ENCODE measurements at places on chromosomes 13 and 19. TPM values are rescaled to one million over a fixed set of nuclear protein-coding genes. Genes with fewer than 3 reads are reported as not detected.

KIR2DL1 gene
- total RNA-seq, result not detected

DNA sequence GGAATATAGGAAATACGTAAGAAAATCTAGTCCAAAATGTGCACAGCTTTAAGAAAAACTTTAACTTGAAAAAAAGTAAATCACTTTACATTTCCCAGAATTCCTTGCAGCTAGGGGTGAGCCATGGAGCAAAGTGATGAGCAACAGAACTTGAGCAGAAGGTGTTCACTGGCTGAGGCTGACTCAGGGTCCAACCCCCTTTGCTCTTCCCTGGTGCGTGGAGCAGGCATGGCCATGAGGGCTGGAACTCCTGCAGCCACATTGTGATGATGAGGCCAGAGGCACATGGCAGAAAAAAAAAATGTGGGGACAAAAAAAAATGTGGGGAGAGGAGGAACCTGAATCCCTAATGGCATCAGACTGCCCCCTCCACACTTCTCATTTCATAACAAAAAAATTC is 9.9 kb upstream of the PLA2G4C start:
- DNase-seq, result no peak

KLF1 gene
- not detected for total RNA-seq

IGFL1 gene
- total RNA-seq, result not detected

DNA sequence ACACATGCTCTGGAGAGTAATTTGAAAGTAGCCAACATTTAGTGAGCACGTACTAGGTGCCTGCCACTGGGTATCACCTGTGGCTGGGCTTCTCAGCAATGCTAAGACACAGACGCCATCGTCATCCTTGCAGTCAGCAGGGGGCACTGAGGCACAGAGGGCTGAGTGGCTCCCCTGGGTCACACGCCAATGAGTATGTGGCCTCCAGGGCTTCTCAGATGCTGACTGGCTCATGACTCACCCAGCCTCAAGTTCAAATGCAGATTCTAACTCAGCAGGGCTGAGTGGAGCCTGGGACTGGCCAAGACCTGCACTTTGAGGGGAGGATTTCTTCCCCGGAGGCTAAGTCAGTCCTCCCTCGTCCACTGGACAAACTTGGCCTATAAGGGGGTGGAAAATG is 115.1 kb upstream of the CACNA1A start:
- DNase-seq, result no peak

LIN7B gene
- 19.8 TPM for total RNA-seq

- DNase-seq, result no peak
Observed at GRCh38 chr19:43934055-43934984, 762 bp downstream of the ZNF45 start.

ZNF714 gene
- 2.6 TPM for total RNA-seq

ACER1 gene
- total RNA-seq, result not detected

DNA sequence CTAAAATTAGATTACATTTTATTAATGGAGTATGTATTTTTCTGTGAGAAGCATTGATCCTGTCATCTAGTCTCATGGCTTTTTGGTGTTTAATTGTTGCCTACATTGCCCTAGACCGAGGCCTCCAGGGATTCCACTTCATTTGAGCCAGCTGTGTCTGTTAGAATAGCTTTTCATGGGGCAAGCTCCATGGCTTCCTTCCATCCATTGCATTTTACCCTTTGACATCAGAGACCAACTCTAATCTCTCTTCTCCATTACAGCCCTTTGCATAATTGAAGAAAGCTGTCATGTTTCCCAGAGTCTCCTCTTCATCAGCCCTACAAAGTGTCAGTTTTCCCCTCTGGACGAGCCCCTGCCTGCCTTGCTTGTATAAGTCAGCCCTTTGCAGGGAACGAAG is 70.6 kb downstream of the MTUS2 start:
- DNase-seq, result no peak

ZNF850 gene
- 5.6 TPM for total RNA-seq

DNA sequence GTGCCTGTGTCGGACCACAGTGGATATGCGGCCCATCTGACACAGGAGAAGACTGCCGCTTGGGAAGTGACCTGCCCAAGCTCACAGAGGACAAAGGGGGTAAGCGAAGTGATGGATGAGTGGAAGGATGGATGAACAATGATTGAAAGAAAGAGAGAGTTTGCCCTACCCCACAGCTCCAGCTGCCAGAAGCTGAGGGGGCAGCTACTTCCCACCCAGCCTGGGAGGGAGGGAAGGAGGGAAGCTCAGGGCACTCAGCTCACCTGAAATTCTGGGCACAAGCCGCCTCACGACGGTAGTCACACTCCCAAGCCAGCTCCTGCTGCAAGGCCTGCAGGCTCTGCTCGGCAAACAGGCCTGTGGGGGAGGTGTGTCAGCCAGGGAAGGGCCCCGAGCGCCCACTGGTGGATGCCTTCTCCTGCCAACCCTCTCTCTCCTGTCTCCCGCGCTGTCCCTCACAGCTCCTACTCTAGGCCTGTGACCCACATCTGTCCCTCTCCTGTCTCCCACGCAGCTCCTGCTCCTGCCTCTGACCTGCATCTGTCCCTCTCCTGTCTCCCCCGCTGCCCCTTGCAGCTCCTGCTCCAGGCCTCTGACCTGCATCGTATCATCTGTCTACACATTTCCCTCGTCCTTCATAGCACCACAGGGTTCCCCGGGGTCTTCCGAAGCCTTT is 12.0 kb upstream of the NUMBL start:
- peak; percentile 75 for DNase-seq

DNA sequence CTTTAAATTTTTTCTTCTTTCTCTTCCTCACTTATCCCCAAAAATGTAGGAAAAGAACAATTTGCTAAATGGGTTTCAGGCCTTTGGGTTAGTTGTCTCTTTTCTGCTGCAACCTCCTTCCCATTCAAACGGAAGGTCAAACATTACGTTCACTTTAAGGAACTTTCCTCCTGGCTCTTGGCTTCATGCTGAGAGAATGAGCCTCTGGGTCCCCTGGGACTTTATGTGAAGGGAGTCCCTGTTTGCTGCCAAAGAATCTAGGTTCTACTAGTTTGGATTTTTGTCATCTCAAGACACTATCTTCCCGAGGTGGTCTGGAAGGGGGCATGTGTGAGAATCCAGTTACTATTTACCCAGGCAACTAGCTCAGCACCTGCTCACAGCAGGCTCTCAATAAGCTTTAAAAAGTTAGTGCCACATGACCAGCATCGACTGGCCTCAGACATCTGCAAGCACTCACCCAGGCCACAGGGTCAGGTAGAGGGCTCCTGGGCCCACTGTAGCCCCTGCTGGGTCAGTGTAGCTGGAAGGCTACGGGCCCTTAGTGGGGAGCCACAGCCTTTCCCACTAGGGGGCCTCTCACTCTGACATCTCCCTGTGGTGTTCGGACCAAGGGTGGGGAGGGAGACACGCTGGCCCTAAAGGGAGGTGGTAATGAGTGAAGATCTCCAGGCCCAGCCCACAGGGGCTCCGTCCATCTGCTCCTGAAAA is 40.5 kb downstream of the FAM124A start:
- no peak for DNase-seq

PEAK3 gene
- total RNA-seq, result 0.87 TPM

DNA sequence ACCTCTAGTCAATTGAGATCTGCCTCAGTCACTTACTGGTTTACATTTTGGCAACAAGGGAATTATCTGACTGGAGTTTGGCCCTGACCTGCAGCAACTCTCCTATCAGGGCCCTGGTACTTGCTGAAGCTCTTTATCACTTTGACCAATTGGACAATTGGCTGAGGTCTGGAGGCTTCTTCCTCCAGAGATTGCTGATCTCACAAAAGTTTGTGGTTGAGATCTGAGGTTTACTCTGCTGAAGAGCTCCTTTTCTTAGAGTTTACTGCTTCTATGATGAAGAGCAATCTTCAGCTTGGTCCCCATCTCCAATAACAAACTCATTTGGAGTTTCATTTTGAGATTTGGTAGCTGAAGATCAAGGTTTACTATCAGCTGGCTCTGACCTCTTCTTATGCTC is 276.9 kb upstream of the SGCG start:
- no peak for DNase-seq

STAP2 gene
- total RNA-seq, result 4.2 TPM

NXNL1 gene
- not detected for total RNA-seq

CEACAM19 gene
- total RNA-seq, result 4.2 TPM

- no peak for DNase-seq
Observed at GRCh38 chr13:22112956-22113745, 442.3 kb downstream of the FGF9 start.

DNA sequence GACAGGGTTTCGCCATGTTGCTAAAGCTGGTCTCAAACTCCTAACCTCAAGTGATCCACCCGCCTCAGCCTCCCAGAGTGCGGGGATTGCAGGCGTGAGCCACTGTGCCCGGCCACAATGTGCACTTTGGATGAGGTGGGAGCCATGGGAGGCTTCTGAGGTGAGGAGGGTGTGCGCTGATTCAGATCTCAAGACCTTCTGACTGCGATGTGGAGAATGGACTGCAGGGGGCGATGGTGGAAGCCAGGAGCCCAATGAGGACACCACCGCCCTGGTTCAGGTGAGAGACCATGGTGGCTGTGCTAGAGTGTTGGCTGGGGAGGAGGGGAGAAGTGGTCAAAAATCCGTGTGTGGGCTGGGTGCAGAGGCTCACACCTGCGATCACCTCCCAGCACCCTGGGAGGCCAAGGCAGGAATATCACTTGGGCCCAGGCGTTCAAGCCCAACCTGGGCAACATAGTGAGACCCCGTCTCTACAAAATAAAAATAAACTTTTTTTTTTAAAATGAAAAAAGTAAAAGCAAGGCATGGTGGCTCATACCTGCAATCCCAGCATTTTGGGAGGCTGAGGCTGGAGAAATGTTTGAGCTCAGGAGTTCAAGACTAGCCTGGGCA is 5.6 kb downstream of the INAFM1 start:
- no peak for DNase-seq

GRCh38 chr19:5089283-5089682 is 120.4 kb downstream of the KDM4B start:
- DNase-seq, result no peak

- no peak for DNase-seq
Observed at GRCh38 chr13:21736926-21737325, 66.1 kb downstream of the FGF9 start.

GRCh38 chr13:26899202-26899601 is 138.6 kb upstream of the GPR12 start:
- no peak for DNase-seq

GRCh38 chr19:7830272-7830771 is 304 bp downstream of the EVI5L start:
- no peak for DNase-seq

DNA sequence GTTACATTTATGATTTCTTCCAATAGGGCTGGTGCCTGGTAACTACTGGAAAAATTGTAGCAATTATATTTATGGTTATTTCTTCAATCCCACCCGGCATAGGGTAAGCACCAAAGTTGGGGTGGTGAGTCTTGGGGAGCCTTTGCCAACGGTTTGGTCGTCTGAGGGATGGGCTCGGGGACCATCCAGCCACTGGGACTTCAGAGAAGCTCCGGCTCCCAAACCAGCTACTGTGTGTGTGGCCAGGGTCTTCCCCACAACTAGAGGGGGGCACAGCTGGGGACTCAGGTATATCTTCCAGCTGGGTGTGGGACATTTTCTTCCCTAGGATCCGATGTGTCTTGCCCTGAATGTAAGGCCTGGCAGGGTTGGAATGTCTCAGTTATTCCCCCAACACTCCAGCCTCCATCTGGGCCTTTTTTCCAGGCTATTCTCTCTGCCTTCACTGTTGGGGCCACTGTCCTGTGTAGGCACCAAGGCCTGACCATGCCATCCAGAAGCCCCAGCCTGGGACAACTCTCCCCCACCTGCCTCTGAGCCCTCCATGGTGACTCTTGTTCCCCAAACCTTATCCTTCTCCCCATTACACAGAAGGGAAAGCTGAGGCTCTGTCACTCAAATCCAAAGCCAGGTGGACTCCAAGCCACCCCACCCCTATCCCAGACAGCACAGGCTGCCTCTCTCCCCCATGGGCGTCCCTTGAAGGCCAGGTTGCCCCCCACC is 1.1 kb upstream of the IFI30 start:
- DNase-seq, result no peak

DNA sequence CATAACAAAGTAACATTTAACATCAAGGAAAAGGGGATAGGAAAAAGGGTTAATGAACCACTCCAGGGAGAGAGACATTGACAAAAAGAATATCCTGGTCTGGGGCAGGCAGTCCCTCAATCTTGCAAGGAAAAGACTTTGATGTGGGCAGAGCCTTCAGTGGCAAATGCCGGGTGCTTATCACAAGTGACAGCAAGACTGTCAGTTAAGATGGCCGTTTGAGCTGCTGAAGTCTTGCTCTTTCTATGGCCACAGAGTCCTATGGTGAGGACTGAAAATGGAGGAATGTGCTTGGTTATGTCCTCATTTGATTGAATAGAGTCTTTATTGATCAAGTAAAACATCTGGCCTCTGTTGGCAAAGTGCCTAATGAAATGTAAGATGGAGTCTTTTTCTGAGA is 112.1 kb downstream of the B3GLCT start:
- DNase-seq, result no peak

DNA sequence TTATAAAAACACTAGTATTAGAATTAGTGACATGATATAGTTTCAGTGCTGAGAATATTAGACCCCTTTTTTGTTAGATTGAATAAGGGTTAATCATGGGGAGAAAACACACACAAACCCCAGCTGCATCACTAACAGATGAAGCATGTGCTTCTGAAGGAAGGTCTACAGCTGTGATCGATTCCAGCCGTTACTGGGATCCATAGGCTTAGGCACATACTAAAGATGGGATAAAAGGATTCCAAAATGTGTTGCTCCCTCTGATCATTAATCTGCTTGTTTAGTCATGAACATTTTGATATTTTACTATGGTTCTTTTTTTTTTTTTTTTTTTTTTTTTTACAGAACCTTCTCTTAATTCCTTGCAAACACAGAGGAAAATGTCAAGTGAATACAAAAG is 1591.3 kb downstream of the EFNB2 start:
- no peak for DNase-seq

- DNase-seq, result no peak
Observed at GRCh38 chr19:46714444-46715106, 2.3 kb downstream of the PRKD2 start.

- peak; percentile 84 for DNase-seq
Observed at GRCh38 chr19:44925114-44925891, 10.9 kb downstream of the APOC1 start.

DNA sequence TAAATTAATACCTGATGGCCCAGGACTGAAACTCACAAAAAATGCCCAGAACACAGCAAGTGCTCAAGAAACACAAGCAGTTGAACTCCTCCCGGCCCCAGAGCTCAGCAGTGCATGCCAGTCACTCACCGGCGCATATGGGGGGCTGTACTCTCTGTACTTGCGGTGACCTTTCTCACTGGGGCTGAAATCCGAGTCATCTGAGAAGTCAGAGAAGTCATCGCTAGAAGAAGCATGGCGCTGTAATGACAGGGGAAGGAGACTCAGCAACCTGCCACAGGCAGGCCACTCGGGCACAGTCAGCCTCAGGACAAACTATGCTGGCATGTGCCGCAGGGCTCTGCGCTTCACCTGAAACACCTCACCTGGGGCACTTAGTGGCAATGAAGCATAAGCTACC is 19.7 kb downstream of the ZC3H4 start:
- peak; percentile 17 for DNase-seq

- no peak for DNase-seq
Observed at GRCh38 chr13:46124967-46125933, 20.4 kb upstream of the CPB2 start.

MADCAM1 gene
- 0.37 TPM for total RNA-seq

GRCh38 chr13:86986448-86986847 is 684.7 kb upstream of the SLITRK5 start:
- no peak for DNase-seq
